ENCODE measurements at places on chromosomes 5 and 9.

- no peak for DNase-seq
These were observed 13.7 kb downstream of the FPGS start for GRCh38 chr9:127816362-127816725.

- peak; percentile 15 for DNase-seq
These were observed at the start of gene PCDHGA6 for GRCh38 chr5:141373673-141374317. Gene PCDHGA6, plus strand, starts transcription at chr5:141373891. Its CDS starts 193 bp downstream, at chr5:141374084.

- no peak for DNase-seq
These were observed 25.2 kb downstream of the DTWD2 start for GRCh38 chr5:118963169-118963568.

GRCh38 chr9:34564617-34565016, 24.9 kb downstream of the CNTFR start:
- no peak for DNase-seq

DNA sequence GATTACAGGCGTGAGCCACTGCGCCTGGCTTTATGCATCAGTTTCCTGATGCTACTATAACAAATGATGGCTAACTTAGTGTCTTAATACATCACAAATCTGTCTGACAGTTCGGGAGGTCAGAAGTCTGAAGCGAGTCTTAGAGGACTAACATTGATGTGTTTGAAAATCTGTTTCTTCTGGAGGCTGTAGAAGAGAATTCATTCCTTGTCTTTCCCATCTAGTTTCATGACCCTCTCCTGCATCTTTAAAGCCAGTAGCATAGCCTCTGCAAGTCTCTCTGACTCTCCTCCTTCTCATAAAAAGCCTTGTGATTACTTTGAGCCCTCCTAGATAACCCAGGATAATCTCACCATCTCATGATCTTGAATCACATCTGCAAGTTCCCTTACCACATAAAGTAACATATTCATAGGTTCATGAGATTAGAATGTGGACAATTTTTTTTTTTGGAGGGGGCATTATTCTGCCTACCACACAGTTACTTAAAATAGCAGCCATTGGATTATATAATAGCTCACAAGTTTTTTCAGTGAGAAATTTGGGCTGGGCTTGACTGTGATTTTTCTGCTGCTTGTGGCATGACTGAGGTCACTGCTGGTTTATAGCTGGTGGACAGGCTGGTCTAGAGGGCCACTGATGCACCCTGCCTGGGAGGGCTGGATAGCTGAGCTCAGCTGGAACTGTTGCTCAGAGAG, 134.8 kb downstream of the FBXL7 start:
- no peak for DNase-seq

- no peak for DNase-seq
These were observed 270.6 kb downstream of the MLLT3 start for GRCh38 chr9:20351715-20352114.

DNA sequence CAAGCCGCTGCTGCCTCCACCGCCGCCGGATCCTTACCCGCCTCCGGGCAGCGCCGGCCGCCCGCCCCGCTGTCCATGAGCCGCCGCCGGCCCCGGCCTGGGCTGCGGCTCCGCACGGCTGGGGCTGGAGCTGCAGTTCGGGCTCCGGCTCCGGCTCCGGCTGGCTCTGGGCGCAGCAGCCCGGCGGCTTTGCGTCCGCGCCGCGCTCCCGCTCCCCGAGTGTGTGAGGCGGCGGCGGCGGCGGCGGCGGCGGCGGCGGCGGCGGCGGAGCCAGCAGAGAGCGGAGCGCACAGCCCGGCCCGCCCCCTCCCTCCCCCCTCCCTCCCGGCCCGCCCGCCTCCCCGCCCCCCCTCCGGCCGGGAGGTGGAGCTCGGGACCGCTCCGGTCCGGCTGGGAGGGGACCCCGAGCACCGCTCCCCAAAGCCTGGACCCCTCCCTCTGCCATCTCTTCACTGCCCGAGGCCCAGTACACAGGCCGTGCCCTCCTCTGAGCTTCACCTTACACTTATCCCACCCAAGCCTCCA, at the start of gene PCDH1:
Gene PCDH1, minus strand, starts transcription at position 225 of the 525 bp plus-strand sequence. Its CDS starts 148 bp downstream, at position 77.
- peak; percentile 51 for DNase-seq

DNA sequence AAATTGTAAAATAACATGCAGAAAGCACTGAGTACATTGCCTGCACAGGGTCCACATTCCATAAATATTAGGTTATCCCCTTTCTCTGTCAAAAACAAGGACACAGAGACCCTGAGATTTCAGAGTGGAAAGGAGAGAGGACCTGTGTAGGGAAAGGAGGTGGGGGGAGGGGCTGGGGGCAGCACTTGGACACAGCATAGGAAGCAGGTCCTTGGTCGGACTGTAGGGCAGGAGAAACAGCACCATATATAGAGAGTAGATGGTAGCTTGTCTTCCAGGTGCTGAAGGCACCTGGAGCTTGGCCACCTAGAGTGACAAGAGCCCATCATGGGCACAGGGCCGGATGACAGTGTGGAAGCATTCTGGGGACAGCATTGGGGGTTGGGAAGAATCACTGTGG, 2.4 kb downstream of the TPM2 start:
- no peak for DNase-seq

GRCh38 chr5:83973925-83974815, 253.5 kb upstream of the HAPLN1 start:
- DNase-seq = no peak

DNA sequence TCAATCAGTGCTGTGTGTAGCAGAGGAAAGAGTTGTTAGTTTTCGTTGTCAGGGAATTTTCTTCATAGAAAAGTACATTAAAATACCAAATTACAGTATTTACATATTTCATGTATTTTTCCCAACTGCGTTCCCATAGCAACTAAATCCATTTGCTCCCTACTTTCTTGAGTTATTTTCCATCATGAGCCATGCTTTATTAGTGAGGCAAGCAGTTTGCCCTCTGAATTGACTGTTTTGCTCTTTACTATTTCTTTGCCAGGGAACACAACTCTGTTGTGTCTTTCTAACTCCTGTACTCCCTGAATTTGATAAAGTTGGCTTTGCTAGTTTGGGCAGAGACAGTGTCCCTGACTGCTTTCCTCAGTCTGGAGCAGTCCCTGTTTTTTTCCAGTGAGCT, 276.2 kb upstream of the SLC30A5 start:
- no peak for DNase-seq

- DNase-seq = no peak
These were observed 60.3 kb upstream of the NEK6 start for GRCh38 chr9:124197177-124198095.

GRCh38 chr5:105506692-105507277, 1944.2 kb upstream of the NUDT12 start:
- DNase-seq = peak; percentile 58

- no peak for DNase-seq
These were observed 223.9 kb downstream of the SREK1 start for GRCh38 chr5:66367814-66368541.

GRCh38 chr9:91496351-91496750, 72.7 kb upstream of the NFIL3 start:
- DNase-seq = no peak

- no peak for DNase-seq
These were observed 18.6 kb upstream of the IFNB1 start for GRCh38 chr9:21096172-21096900.

DNA sequence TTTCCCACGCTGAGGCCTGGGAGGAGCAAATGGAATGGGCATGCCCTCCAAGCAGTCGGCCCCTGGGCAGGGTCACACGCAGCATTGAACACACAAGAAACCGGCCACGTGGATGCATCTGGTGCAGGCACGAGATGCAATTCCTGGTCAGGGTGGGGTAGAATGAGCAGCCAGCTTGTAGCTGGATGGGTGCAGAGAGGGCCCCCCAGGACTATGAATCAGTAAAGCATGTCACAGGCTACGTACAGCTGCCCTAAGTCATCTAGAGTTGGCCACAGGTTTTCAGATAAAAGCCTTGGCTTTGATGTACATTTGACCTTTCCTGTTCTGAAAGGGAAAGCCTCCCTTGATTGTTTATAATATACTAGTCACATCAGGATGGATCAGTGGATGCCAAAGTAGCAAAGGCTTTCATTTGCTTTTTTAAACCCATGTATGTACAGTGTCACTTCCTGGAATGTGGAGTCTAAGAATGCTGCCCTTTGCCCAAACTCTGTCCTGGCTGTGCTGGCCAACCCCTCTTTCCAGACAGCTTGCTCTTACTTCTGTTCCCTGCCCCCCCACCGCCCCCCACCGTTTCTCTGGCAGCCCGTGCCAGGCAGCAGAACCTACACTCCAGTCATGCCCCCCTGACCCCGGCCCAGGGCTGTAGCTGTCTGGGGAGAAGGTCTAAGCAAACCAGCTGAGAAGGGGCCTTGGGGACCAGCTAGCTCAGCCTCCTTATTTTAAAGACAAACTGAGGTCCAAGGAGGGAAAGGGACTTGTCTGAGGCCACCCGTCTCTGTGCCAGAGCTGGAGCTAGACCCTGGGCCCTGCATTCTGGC, 169.2 kb downstream of the HSPA4 start:
- DNase-seq = no peak

GRCh38 chr9:6926436-6926835, 168.7 kb downstream of the KDM4C start:
- no peak for DNase-seq

- DNase-seq = no peak
These were observed 849 bp upstream of the IFT74 start for GRCh38 chr9:26955222-26955903.

GRCh38 chr5:149414405-149415065, 35.4 kb upstream of the IL17B start:
- no peak for DNase-seq

DNA sequence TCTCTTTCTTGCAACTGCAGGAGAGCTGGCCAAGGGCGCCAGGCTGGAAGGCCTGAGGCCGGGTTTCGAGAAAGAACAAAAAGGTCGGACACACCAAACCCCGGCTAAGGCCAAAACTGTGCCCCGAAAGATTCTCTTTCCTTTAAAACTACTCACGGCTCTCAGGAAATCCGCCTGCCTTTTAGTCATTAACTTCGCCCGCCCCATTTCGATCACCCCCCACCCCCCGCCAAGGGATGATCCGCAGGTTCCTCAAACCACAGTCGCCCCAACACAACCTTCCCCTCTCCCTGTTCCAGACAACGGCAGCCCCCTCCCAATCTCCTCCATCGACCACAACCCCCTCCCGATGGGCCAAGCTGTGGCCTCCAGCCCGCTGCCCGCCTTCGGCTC, 536 bp downstream of the FEM1C start:
- no peak for DNase-seq

GRCh38 chr5:106601620-106602019, 1069.1 kb downstream of the EFNA5 start:
- DNase-seq = no peak

- DNase-seq = no peak
These were observed 18.9 kb upstream of the TMEM250 start for GRCh38 chr9:136137321-136138265.

GRCh38 chr9:6525326-6526045, 112.5 kb downstream of the UHRF2 start:
- no peak for DNase-seq

DNA sequence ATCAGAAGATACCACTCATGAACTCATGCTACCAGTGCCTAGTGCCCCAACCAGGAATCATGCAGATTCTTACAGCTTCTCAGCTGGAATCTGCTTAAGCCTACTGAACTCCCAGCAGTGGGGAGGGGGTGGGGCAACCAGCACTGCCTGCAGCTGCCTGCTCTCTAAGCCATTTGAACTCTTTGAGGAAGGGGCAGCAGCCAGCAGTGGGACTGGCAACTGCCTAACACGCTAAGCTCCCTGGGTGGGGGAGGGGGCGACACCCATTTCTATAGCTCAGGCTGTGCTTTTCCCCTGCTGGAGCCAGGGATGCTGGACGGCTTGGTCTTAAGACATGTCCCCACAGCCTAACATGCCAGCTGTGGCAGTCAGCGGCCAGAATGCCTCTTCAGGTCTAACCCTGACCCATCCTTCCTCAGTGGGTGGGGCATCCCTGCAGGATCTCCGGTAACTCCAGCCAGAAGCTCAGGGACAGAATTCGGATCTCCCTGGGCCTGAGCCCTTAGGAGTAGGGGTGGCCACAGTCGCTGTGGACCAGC, 889.7 kb downstream of the CDH9 start:
- DNase-seq = no peak

DNA sequence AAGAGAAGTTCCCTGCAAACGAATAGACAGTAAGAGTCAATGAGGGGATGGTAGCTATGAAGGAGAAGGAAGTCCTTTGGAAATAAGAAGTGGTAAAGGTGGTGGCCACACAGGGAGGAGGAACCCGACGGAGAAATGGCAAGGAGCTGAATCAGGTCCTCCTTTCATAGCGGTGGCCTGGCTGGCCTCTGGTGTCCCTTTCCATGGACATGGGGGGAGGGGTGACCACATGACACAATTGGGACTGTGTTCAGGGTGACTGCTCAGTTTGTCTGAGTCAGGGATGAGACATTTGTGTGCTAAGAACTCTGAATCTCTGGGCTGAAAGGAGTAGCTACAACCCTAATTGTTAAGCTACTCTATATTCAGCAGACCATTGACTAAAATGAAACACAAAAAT, 28.7 kb upstream of the TIMD4 start:
- DNase-seq = no peak

DNA sequence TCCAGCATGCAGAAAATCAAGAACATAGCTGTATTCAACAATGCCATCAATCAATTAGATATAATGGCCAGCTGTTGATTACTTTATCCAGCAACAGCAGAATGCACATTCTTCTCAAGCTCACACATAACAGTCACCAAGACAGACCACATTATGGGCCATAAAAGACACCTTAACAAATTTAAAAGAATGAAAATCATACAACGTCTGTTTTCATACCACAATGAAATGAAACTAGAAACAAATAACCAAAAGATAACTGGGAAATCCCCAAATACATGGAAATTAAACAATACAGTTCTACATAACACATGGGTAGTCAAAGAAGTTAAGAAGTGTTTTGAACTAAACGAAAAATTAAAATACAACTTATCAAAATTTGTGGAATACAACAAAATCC, 130.9 kb upstream of the GNA14 start:
- no peak for DNase-seq

- no peak for DNase-seq
These were observed 33.0 kb downstream of the ARHGEF37 start for GRCh38 chr5:149614034-149614907.

DNA sequence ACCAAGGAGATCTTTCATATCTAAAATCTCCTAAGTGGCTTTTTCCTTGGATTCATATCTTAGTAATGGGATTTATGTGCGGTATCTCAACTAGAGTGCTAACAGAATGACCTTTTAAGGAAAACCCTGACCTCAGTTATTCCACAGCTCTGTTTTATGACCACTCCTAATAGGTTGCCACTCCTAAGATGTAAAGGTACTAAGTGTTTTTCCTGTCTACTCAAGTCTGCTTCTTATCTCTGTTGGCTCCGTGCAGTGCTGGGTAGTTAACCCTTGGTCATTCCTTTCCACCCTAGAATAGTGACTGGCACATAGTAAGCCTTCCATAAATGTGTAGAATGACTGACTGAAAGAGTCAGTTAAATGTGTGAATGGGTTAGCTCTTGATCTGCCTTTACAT, 161.4 kb downstream of the DOCK2 start:
- peak; percentile 35 for DNase-seq

DNA sequence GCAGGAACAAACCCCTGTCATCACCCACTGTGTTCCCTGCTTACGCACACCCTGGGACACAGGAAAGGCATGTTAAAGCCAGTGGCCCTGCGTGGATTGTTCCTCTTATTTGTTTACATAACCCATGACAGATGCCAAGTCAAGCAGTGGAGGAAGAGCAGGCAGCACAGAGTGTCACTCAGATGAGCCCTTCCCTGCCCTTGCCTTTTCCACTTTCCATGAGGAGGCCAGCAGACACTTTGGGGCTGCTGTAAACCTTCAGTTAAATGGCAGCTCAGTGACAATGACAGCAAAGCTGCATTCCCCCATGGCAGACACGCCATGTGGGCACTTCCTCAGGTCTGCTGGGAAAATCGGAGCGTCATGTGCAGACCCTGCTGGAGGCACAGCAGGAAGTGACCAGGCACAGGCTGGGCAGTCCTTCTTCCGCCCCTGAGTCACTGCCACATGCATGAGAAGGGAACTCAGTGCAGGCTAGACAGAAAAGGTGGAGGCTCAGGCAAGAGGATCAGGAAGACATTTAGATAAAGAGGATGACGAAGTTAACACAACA, 216.8 kb upstream of the PIK3R1 start:
- DNase-seq = no peak

Data from HEK293T (cell line).